ENCODE measurements at places on chromosomes 1 and 21.

GRCh38 chr1:229887043-229887822, 179.8 kb upstream of the GALNT2 start:
- no peak for DNase-seq

DNA sequence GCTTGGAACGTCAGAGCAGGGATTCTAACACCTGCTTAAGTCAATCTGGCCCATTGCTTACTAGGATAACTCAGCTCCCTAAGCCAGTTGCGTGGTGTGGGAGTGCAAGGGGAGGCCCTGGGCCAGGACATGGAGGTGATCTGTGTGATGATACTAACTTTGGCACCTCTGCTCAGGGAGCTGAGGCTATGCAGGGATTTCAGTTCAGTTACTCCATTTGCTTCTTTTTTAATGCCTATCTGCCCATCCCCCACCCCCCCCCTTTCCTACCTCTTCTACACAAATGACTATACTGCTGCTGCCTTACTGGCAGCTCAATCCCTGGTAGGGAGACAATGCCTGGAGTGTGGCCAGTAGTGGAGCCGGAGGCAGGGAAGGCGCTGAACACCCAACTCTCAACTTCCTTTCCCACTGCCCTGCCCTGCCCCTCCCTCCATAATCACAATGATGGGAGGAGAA, 19.5 kb downstream of the INKA2 start:
- no peak for DNase-seq

DNA sequence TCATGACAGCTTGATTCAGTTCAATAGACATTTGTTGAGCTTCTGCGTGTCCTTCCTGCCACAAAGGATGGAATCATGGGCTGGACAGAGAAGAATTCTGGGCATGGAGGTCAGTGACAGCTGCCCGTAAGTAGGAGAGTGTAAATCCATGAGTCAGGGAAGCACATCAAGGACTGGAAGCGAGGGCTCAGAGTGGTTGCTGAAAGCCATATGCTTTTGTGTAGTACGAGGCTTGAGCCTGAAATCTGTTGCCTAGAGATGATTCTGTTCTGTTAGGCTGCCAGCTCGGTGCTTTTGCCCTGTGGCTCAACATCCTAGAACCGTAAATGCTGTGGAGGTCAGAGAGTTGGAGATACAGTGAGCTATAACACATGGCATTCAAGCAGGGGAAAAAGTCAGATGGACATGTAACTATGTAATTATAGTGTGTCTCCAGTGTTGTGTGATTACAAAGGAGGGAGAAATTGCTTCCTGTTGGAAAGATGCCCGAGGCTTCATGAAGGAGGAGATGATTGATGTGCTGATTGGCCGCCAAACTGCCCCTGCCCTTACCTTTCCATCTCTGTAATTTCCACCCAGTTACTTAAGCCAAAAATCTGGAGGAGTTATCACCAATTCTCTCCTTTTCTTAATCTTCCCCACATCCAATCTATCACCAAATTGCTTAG, 92.8 kb upstream of the CACNA1E start:
- no peak for DNase-seq

DNA sequence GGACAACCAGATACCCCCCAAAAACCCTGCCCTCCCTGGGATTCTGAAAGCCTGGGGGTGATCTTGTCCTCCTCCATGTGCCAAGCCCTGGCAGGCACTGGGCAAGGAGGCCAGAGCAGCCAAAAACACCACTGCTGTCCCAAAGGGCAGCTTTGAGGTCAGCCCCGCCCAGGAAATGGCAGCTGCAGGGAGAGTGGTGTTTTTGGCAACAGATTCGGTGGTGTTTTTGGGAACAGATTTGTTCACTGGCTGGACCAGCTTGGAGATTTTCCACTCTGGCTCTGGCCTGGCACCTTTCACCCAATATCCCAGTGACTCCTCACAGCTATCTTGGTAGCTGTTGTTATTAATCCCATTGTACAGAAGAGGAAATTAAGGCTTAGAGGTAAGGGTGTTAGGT, 34.7 kb downstream of the LRP8 start:
- DNase-seq, result no peak

GRCh38 chr1:235503403-235504121, 690 bp downstream of the B3GALNT2 start:
- DNase-seq, result peak; percentile 8

DNA sequence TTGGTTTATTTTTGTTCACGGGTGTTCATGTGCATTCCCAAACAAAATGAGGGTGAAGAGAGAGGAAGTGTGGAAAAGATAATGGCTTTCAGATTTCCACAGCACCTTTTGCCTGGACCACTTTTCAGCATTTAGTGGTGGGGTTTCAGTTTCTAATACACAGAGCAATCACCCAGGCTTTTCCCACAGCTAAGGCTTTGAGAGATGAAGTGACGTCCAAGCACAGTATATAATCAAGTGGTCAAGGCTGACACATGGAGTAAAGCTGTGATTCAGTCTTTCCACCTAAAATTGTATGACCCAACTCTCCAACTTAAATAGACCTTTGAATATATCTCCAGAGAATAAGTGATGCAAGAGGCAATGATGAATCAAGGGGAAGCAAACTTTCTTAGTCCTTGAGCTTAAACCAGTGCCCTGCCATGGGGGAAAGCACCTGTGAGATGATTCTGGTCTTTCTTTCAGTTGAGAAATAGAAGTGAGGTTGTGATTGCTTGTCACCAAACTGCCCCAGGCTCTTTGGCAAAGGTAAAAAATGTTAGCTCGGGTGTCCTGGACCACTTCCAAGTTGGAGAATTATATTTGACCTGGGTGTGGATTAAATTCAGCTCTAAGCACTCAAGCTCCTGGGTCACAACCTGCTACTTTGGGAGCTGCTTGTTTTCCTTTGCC, 2.4 kb upstream of the PIK3R3 start:
- DNase-seq, result no peak

DNA sequence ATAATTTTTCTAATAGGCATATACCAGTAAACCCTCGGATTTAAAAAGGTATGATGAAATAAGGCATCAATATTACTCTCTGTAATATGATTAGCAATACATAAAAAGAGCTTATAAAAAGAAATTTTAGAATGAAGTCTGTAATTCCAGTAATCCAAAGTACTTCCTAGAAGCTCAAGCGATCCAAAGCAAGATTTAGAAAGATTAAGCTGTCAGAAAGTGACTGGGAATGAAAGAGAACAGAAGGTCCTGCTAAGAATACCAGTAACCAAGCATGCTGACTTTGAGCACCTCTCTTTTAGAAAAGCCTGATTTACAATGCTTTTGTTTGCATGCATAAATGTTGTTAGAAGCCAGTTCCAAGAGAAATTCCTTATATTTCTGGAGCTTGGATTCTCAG, 125.1 kb downstream of the GIPC2 start:
- no peak for DNase-seq

GRCh38 chr1:177871613-177872307, 98.1 kb downstream of the SEC16B start:
- no peak for DNase-seq
